Stimulated activated CD4-positive, alpha-beta T cell treated with anti-CD3 and anti-CD28 coated beads, TNF-alpha, amount 100 ng/mL, for 1 hour (primary cell): ENCODE measurements at places on chromosomes 3 and 15.

DNA sequence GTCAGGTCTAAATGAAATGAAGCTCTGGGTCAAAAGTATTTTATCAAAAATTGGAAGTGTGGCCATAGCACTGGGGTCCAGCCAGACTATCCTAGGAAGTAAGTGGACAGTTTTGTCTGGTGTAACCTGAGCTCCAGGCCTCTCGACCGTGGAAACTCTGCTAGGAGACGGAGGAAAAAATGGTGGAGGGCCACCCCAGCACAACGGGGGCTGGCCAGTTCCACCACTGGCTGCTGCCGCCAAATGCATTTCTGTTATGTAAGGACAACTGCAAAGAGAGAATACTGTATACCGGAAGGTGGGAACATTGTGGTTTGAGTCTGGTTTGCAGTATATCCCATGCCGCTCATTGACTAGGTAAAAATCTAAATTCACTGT, 235.7 kb downstream of the GREM1 start:
- no peak for DNase-seq

GRCh38 chr3:190522621-190523222, 8.8 kb downstream of the IL1RAP start:
- DNase-seq = no peak

DNA sequence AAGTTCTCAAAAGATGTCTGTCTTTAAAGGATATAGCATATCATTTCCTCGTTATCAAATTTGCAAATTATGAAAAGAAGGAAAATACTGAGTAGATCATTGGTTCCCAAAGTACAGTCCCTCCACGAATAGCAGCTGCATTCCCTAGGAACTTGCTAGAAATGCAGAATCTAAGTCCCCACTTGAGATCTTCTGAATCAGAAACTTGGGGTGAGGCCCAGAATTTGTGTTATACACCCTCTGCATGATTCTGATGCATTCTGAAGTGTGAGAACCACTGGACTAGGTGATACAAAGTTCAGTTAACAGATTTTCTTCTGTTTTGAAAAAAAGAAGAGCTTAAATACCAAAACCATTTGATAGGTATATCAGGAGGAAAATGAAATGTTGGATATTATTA, 77.1 kb downstream of the SLC25A26 start:
- no peak for DNase-seq

- no peak for DNase-seq
Measured at GRCh38 chr3:43248185-43248583, 38.2 kb upstream of the SNRK start.

DNA sequence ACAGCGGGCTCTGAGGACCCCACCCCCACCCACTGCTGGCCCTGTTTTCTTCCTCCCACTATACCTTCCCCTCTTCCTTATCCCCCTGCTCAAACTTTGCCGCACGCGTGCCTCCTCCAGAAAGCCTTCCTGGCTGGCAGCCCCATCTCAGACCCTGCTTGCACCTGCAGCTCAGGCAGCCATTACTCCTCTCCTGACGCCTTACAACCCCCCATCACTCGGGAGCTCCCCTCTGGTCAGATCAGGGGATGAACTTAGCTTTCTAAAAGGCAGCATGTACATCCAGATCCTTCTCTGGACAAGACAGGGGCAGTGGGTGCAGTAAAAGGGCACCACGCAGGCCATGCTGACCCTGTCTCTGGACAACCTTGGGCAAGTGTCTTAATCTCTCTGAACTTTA, 94.5 kb downstream of the SEC22A start:
- DNase-seq = no peak

DNA sequence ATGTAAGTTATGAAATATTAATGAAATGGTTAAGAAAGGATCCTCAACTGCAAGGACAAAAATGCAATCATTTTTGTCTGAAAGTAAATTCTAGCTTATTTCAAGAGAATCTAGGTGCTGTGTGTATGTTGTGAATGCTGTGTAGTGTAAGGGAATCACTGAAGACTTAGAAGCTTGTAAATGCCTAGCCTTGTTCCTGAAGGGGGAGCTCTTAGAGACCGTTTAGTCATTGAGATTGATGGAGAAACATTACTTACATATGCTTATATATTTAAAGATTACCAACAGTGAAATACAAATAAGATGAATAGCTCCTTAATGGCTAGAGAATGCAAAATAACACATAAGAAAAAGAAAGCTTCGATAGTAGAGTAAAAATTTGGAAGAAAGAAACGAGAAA, 67.9 kb downstream of the CNTN4 start:
- no peak for DNase-seq

GRCh38 chr3:4231041-4231440, 72.1 kb upstream of the SETMAR start:
- no peak for DNase-seq

DNA sequence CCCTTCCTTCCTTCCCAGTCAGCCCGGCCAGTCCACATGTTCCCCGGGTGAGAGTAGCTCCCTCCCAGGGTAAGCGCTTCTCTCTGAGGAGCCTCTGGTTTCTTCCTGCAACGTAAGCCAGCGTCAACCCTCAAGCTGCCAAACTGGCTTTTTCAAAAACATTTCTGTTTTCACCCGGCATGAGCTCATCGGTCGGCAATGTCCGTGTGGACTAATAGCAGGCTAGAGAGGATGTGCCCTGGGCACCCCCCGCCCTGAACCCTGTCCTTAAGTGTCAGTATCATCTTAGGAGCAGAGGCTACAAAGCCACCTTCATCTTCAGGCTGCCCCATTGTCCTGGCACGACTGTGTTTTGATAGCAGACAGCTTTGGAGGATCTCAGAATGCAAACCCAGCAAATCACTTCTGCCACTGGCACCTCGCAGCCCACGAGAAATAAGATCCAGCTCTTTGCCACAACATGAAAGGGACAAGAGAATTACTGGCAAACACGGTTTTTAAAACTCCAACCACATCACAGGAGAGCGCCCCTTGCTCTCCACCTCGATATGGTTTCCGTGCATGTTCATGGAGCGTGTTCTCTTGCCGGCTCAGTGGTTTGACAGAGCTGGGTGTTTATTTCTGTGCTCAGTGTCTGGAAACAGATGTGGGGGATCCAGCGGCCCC, 9.9 kb downstream of the ALDH1A3 start:
- no peak for DNase-seq

GRCh38 chr15:51450001-51450400, 108.5 kb downstream of the GLDN start:
- DNase-seq = no peak

GRCh38 chr3:185744997-185745843, 79.6 kb downstream of the IGF2BP2 start:
- DNase-seq = no peak

DNA sequence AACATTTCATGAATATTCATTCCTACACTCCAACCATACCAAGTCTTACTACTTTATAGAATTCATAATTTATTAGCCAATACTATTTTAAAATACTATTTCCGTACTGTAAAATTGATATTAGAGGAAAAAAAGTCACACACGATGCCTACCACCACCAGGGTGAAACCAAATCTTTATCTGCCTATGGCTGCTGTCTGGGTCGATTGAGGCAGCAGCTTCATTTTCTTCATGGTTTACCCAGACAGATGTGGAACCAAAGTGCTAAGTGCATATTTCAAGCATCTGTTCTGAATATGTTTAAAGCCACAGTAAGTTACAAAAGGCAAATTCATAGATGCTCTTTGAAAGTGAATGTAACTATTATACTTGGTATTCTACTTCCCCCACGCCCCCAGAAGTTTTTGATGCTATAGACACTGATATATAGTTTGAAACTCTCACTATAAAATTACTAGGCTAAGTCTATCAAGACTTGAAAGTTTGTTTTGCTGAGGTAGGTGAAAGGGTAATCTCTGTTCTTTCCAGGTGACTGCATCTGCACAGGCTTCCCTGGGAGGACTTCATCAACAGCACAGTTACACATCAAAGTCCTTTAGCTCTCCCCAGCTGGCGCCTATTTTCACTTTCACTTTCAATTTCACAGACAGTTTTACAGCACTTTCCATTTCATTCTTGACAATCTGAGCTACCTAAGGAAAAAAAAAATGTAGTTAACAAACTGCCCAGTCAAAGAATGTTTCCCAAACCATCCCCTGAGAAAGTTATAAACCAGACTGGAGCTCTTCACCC, 113.9 kb downstream of the POLQ start:
- DNase-seq = no peak

DNA sequence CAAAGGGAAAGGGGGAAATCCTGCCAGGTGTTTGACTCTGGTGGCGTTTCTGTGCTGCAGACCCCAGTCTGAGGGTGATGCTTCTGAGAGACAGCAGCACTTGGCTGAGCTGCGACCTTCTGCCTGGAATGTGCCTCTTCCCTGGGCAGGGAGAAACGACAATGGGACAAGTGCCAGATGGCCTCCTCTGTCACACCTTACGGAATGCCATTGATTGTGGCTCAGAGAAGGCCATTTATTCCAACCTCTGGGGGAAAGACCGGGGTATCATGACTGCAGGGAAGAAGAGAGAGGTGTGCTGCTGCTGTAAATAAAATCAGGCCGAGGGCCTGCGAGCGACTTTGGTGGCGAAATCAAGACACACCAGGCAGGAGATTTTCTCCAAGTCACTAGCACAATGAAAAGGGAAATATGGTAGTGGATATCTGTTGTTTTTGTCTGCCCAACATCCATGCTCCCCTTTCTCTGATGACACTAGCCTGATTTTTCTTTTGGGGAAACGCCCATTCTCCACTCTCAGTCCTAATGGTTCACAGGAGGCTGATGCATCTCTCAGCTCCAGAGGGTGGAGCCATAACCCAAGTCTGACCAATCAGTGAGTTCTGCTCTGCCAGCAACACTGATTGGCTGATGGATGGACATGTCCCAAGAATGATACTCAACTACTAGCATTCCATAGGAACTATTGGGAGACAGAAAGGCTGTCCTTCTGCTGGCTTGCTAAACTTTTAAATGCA, 336.1 kb downstream of the FOXP1 start:
- DNase-seq = no peak

- DNase-seq = no peak
Measured at GRCh38 chr15:69736161-69736560, 283.5 kb downstream of the RPLP1 start.

GRCh38 chr3:42495393-42495792, 7.0 kb upstream of the VIPR1 start:
- no peak for DNase-seq

DNA sequence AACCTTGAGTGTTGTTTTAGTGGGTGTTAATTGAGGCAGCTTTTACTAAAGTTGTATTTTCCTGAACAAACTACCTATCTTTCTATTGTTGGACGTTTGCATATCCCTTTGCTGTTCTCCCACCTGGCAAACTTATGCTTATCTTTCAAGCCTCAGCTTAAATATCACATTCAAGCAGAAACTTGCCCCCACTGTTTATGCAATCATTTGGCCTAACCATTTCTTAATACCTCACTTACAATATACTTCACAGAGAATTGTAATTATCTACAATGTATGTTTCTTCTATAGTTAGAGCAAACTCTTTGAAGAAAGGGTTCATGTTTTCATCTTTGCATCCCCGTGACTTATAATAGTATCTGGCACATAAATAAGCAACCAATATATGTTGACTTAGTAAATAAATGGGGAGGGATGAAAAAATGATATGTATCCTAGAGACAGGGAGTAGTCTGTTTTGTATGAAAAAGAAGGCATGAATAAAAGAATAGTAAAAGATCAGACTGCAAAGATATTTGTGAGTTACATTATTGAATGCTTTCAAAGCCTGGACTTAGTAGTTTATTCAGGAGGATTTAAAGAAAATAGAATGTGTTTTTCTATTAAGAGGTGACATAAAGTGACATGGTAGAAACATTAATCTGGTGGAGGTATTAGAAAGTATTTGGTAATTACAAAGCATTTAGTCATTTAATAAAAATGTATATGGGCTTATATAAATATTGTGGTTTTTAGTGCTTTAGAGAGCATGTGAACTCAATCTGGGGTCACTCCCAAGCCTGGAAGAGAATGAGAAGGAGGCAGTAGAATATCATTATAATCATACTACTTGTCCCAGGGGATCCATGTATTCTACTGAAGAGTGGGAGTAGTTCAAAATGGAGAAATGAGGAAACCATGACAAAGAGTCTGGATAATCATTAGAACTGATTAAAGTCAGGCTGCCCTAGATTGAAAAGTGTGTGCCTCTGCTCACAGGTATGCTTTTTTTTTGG, 60.0 kb upstream of the DCBLD2 start:
- DNase-seq = no peak

DNA sequence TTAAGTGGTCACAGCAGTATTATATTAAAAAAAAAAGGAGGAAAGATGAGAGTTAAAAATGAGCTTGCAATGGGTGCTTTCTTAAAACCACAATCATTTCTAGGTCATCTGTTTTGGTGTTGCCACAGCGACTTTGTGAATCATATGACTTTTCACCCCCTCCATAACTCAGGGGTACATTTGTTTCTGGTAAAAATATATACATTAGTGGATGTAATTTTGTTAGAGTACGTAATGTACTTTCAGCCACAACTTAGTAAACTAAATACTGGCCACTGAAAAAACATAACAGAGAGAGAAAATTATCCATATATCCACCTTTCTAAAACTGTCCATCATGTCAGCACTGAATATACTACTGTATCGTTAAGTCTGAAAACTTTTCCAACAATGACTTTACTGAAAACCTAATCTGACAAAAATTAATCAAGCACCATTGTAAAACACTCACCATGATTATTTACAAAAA, 3.4 kb downstream of the ANKRD28 start:
- DNase-seq = no peak

GRCh38 chr3:162769564-162769963, 1273.0 kb downstream of the OTOL1 start:
- no peak for DNase-seq

DNA sequence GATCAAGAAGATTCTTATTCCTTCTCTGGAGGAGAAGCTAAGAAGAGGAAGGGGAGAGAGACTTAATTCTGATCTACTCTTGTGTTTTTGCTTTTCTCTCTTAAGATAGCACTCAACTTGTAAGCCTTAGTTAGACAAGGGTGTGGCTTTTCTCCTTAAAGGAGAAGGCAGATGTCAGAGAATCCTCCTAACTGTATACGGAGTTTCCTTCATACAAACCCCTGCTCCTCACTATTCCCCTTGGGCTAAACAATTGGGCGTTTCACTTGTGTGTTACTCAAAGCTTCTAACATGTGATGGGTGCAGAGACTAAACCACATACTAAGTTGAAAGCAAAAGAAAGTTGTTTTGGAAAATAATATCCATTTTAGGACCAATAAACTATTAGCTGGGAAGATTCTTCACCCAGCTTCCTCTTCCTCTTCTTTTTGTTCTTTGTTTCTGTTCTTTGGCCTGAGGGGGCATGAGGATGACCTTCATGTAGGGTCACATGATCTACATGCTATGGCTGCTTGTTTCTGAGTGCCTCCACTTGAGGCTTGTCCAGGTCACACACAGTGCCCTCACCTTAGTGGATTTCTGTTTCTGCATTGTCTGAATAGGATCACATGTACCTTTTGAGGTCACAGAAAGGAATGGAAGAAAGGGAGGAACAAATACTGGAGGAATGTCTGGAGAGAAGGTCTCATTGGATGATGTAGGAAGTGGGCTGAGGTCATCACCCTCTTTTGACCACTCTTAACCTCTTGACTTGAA, 14.6 kb downstream of the SPINK8 start:
- DNase-seq = no peak

GRCh38 chr3:120487191-120487650, 36.4 kb upstream of the FSTL1 start:
- DNase-seq = no peak

- DNase-seq = no peak
Measured at GRCh38 chr3:17412950-17413530, 329.4 kb downstream of the TBC1D5 start.

GRCh38 chr3:149385617-149386298, 8.3 kb upstream of the TM4SF1 start:
- no peak for DNase-seq

GRCh38 chr3:68880632-68881031, 51.7 kb downstream of the TAFA4 start:
- no peak for DNase-seq

- DNase-seq = no peak
Measured at GRCh38 chr15:47363653-47364052, 353.7 kb upstream of the SEMA6D start.

GRCh38 chr3:138675393-138675792, 66.8 kb downstream of the FAIM start:
- no peak for DNase-seq
